Hindlimb muscle (tissue), 1 donor: ENCODE measurements at places on chromosomes 6 and 20. TPM values are rescaled to one million over a fixed set of nuclear protein-coding genes. Genes with fewer than 3 reads are reported as not detected.

PRR18 gene
- polyA plus RNA-seq: 1.4 TPM

SUN5 gene
- polyA plus RNA-seq: not detected

TRERF1 gene
- polyA plus RNA-seq: 9.2 TPM

ZNF165 gene
- polyA plus RNA-seq: 0.56 TPM

ZNF334 gene
- 11.8 TPM for polyA plus RNA-seq

TMEM74B gene
- 4.9 TPM for polyA plus RNA-seq

SMLR1 gene
- not detected for polyA plus RNA-seq

SLC22A2 gene
- not detected for polyA plus RNA-seq

SCUBE3 gene
- 1.1 TPM for polyA plus RNA-seq

ADTRP gene
- 0.49 TPM for polyA plus RNA-seq

DNA sequence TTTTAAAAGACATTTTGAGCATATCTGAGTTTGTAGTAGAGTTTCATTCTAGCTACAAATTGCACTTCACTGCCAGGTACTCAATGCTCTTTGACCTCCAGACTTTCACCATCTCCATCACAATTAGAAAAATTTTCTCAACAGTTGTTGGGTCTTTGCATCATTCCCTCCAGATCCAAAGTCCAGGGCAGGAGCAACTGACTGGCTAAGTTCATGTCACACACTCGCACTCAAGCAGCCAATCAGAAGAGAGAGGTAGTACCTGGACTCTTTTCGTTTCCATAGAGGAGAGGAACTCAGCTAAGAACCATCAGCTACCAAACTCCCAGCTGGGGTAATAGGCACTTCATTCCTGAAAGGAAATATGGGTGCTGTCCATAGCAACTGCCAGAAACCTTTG is 9.0 kb downstream of the SPINT3 start:
- DNase-seq: no peak

DNA sequence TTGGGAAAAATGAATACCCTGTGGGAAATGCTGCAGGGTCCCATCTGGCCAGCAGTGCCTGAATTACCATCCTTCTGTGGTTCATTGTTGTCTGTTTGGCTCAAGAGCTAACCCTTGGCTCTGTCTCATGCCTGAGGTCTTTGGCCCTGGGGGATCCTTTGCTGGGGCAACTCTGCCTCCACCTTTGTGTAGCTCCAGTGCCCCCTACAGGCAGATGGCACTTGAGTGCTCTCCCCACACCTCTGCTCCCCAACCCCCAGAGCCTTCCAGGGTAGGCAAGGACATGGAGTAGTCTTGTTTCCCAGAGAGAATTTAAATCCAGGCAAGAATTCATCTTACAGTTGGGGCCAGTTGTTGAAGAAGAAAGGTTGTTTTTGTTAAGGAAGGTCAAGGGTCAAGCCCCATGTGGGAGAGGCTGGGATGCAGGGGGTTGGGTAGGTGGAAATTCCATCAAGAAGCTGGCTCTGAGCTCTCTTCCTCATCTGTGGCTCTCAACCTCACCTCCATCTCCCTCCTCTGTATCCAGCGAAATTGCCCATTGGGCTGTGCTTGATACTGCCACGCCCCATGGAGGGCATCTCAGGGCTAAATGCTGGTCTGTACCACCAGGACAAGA is 44.2 kb downstream of the ZNF831 start:
- no peak for DNase-seq

GRCh38 chr6:39353698-39354315 is 31.3 kb upstream of the KCNK16 start:
- no peak for DNase-seq

DNA sequence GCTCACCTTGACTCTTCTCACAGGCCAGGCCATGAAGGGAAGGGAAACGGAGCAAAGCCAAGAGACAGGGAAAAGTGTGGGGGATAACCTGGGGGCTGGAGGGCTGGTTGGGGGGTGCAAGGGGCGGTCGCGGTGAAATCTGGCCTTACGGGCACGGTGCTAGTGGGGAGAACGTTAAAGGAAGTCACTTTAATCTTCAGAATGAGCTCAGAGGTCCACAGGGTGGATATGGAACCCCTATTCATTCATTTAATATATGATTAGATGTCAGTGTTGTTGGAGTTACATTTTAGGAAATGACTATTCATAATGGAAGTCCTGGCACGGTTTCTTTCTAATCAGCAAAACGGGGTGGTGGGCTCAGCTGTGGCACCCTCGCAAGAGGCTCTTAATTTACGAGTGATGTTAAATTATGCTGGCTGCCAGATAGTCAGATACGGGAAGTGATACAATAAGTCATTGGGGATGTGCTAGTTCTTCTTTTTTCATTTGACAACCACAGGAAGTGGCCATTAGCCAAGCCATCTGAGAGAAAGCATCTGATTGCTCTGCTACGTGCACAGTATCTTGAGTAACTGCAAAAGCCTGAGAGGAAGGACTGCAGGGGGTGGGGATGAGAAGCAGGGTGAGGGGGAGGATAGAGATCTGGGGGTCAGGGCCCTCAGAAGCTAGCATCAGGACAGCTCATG is 253.0 kb downstream of the QKI start:
- peak; percentile 61 for DNase-seq

DNA sequence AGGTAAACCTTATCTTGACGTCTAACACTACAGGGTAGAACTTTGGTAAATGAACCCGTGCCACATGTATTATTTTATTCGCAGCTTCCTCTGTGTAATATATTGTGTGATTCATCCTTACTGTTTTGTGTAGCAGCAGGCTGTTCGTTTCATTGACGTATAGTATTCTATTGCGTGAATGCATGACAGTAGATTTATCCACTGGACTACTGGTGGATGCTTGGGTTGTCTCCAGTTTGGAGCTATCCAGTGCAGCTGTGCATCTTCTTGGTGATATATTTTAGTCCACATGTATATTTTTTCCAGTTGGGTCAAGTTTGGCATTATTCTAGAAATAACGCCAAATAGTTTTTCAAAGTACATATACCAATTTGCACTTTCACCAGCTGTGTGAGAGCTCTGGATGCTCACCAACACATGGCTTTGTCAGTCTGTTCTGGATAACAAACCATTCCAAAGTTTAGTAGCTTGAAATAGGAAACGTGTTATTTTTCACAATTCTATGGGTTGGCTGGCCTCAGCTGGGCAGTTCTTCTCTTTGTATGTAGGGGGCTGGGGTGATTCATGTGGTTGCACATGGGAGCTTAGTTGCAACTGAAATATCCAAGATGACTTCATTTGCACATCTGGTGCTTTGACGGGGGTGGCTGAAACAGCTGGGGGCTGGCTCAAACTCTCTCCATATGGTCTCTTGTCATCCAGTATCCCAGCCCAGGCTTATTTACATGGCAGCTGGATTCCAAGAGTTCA is 9.3 kb downstream of the ECT2L start:
- peak; percentile 75 for DNase-seq

DNA sequence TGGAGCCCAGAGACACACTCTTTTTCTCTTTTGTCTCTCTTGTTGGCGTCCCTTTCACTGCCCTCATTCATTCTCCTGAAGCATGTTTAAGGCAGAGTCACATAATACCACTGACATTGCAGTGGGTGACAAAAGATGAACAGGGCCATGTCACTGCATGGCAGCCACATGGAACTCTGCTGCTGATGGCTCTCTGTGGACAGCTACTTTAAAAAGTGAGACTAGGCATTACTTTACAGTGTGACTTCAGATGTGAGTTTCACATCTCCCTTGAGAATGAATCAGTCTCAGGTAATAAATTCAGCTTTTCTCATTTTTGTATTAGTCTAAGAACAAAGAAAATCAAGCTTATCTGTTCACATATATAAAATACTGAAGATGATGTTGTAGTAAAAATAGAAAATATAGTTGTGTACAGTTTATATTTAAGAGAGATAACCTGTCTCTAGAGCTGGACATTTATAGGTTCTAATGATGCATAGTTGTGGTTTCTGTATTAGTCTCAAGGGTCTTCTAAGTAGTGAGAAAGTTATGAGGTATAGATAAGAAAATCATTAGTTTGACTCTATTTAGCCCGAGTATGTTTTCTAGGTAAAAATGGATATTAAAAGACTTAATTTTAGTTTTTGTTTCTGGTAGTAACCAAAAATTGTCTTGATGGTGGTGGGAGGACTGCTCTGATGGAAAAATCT is 6.1 kb downstream of the MRS2 start:
- DNase-seq: no peak

- no peak for DNase-seq
These were observed 59.7 kb downstream of the GPX5 start for GRCh38 chr6:28585335-28585734.

GRCh38 chr6:38034274-38034914 is 214.9 kb downstream of the ZFAND3 start:
- peak; percentile 18 for DNase-seq

DNA sequence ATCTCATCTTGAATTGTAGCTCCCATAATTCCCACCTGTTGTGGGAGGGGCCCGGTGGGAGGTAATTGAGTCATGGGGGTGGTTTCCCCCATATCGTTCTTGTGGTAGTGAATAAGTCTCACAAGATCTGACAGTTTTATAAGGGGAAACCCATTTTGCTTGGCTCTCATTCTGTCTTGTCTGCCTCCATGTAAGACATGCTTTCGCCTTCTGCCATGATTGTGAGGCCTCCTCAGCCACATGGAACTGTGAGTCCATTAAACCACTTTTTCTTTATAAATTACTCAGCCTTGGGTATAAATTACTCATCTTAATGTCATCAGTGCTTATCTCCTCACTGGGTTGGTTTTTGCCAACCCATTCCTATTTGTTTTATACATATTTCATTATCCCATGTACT is 142.0 kb upstream of the GMDS start:
- DNase-seq: no peak

DNA sequence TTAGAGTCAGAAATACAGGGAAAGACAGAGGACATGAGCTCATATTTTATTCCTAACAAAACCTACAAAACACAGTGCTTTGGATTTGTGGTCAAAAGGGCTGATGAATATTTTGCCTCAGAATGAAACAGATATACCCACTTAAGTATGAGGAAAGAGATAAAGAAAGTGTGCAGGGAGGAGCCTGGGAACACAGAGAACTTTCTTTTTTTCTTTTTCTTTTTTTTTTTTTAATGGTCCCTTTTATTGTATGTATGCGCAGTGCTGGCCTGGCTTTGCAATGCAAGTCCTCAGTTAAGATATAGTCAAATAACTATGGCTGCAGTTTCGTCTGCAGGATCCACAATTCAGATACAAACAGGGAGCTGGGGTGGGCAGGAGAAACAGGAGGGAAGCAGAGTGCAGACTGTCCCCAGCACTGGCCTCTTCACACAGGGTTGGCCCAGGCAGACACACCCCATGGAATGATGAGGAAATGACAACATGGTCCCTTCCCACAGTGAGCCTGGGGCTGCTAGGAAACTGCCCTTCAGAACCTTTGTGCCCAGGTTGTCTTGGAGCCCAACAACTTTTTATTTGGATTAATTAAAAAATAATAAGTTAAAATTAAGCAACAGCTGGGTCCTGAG is 629.8 kb upstream of the AGPAT4 start:
- DNase-seq: no peak

DNA sequence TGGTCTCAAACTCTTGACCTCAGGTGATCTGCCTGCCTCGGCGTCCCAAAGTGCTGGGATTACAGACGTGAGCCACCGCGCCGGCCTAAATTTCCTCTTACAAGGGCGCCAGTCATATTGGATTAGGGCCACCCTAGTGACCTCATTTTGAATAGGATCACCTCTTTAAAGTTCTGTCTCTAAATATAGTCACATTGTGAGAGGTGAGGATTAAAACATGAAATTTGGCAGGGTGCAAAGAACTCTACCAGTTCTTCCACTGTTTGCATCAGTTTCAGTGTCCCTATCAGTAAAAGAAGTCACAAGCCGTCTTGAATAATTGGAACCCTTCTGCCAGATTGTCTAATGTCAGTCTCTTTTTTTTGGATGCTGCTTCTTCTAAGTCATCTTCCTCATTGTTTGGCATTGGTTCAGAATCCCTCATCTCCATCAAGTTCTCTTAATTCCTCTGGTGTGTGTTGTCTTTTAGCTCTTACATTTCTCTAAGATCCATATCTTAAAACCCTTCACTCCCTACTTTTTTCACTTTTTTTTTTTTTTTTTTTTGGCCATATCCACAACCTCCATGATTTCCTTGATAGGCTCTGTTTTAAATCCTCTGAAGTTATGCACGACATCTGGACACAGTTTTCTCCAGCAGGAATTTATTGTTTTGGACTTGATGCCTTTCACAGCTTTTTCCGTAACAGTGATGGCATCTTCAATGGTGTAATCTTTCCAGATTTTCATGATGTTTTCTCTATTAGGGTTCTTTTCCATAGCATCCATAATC is 56.8 kb downstream of the NCOA3 start:
- DNase-seq: no peak

DNA sequence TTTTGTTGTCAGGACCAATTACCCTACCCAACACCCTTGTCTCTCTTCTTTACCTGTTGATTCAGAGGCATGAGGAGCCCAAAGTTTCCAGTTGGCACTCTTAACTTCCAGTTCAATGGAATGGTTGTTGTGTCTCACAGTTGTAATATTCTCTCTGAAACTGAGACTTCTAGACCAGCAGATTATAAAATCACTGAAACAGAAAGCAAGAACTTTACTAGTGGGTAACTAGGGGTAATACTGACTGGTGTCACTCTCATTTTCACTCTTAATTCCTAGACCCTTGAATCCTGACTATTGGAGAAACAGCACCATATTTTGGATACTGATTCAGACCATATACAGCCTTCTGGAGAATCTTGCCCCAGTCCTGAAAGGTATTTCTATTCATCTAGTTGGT is 140.2 kb upstream of the MMS22L start:
- no peak for DNase-seq

DNA sequence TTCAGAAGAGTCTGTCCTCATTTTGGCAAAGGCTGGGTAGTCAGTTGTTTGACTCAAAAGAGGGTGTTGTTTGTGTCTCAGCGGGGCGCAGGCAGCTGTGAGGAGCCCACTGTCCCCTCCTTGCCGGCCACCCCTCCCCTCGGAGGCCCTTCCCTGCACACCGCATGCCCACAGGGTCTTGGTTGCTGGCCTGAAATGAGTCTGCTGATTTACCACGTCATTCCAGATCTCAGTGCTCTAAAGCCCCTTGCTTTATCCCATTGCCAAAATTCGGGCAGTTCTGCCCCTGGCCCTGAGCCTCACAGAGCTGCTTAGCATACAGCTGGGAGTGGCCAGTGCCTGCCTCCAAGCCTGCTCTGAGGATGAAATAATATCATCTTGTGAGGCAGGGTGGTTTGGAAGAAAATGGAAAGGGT is 220.7 kb downstream of the UST start:
- no peak for DNase-seq

- DNase-seq: peak; percentile 96
These were observed at the start of gene SNX3 for GRCh38 chr6:108260809-108261569. SNX3 (minus strand) TSS chr6:108261040; CDS start chr6:108260921, 119 bp downstream.
